Stimulated activated CD4-positive, alpha-beta T cell treated with anti-CD3 and anti-CD28 coated beads, Interleukin-15, amount 100 ng/mL, for 1 hour (primary cell): ENCODE measurements at places on chromosomes 3 and 15.

DNA sequence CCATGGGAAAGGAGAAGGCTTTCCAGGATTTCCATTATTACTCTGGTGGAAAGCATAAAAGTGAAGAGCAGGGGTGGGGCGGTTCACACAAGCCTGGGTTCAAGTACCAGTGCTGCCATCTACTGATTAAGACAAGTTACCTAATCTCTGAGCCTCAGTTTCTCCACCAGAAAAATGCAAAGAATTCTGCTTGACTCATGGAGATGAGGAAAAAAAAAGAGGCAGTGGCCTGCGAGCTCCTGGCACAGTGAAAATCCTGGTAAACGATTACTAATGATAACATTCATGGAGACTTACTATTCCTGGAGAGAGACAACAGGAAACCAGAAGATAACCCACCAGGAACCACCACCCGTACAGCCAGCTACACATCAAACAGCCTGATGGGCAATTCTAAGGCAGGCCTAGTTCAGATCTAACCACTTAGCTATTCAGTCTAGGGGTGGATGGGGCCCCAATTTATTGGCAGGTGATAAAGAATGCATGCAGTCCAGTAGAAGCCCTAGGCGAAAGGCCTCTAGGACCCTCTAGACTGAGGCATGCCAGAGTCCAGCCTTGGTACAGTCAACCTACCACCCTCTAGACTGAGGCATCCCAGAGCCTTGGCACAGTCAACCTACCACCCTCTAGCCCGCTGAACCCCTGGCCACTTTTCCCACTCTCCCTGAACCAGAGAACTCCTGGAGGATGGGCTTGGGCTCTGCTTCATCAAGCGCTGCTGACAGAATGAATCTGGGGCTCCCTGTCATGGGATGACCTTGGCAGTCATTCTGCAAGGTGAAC lies 2.5 kb downstream of the AMOTL2 start:
- DNase-seq = no peak

GRCh38 chr3:79253704-79254103 lies 514.1 kb downstream of the ROBO1 start:
- DNase-seq = no peak

DNA sequence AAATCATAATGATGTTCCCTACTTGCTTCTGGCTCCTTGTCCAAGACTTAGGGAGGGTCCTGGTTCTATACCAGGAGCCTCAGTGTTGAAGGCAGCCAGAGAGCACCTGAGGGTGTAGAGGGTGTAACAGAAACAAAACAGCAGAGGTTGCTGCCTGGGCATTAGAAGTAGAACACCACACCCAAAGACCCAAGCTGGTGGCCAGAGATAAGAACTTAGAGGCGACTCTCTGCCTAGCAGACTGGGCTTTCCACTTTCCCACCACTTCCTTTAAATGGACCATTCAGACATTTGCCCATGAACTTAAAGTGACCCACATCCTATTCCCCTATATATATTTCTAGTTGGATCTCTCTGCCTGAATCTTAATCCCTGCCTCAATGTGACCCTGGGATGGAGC lies 189.8 kb downstream of the KLF13 start:
- DNase-seq = no peak

DNA sequence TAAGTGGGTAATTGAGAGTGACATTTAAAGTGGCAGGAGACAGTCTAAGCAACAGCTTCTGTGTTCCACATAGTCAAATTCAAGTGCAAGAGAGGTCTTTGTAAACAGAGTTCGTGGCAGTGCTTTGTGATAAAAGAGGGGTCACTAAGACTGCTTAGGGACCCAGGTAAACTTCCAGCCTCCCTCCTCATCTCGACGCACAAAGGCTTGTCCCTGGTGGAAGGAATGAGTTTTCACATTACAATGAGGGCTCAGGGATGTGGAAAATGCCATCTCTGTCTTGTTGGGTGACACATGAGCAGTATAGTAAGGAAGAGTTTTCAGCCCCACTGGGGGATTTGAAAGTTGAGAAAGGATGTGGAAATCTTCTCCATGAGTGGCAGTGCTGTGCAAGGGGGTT lies 7.3 kb downstream of the GMNC start:
- DNase-seq = no peak

DNA sequence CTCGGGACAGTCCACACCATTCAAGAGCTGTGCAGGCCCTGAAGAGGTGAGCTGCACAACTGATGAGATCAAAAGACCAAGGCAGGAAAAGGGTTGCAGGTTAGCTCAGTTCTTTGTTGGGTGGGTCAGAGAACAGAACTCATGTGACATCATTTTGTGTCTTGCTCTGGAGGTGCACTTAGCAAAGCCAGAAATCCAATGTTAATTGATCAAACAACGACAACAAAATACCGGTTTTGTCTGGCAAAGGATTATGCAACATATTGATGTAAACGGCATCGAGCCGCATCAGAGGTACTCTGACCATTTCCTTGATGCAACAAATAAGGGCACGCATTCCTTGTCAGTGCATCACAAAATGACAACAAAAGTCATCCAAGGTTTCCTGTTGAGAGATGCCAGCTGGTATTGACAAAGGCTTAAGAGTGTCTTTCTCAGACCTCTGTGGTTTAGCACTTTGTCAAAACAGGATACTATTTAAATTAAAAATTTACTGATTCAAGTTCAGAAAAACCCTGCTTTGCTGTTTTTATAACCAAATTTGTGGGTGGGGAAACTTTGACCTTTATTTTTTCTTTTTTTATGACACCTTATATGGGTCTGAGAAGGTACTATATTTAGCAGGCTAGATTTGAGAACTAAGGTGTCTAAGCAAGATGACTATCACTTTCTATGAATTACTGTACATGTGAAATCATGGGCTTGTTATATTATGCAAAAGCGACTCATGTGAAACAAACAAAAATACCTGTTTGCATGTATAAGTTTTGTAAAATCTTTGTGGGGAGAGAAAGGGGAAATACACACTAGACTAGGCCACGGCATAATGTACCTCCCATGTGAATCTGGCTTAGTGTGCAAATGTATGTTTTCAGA lies 496.1 kb downstream of the FOXP1 start:
- no peak for DNase-seq

GRCh38 chr3:101202640-101203039 lies 117.7 kb downstream of the IMPG2 start:
- no peak for DNase-seq
